ENCODE measurements at places on chromosomes 1 and 21.

- DNase-seq: no peak
Measured at GRCh38 chr1:224804220-224804619, 125.3 kb upstream of the DNAH14 start.

GRCh38 chr1:14517841-14518180 lies 80.7 kb upstream of the KAZN start:
- no peak for DNase-seq

DNA sequence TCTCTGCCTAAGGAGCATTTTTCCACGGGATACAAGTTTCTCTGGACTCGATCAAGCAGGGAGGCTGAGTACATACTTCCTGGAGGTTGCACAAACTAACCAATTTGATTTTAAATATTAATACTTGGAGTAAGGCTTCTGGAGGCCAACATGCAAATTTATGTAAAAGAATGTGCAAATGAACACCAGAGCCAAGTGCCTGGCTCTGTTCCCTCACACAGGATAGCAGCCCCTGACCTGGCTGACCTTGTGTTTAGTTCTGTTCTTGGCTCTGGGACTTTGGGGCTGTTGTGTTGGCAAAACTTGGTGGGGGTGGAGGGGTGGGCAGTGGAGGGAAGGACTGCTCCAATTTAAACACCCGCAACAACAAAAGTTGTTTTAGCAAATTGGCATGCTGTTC lies 34.2 kb downstream of the CNIH3 start:
- DNase-seq: no peak

- DNase-seq: no peak
Measured at GRCh38 chr21:37848721-37849490, 67.4 kb downstream of the KCNJ6 start.

DNA sequence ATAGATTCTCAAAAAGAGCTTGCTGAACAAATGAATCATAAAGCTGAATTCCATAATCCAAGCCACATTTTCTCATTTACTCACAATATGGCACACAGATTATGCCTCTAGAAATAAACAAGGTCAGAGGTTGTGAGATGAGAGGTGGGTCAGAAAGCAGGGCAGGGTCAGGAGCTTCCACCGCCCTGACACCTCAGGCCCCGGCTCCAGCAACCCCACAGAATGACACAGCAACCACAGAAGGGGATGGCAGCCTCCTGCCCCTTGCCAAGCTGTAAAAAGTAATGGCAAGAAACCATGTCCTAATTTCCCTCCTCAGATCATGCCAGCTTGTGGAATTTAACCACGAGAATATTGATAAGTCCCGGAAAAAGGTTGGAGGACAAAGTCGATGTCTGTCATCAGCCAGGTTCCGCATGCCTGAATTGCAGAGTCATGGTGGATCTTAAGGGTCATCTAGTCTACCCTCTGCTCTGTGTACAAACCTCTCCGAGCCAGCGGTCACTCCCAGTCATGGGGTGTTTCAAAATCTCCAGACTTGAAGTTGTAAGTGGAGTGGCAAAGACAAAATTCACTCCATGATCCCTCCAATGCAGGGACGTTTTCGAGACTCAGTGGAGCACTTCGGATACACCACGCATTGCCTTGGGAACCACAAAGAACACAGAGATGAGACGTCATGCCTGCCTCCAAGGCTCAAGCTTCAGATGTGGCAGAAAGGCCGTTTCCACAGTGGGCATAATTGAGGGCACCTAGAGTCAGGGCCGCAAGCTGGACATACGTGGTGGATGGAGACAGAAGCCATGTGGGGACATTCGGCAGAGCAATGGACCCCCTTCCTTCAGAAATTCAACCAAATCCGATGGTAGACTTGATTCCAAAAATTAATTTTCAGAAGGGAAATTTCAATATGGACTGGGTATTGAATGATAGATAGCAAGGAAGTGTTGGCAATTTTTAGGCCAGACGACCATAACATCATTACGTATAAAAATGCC lies 254.0 kb downstream of the TOMM20 start:
- DNase-seq: no peak

GRCh38 chr1:247415423-247416361 lies at the start of gene NLRP3:
Gene NLRP3, plus strand, starts transcription at chr1:247416173. Its CDS starts 2,628 bp downstream, at chr1:247418801.
- DNase-seq: no peak

GRCh38 chr1:236734141-236734765 lies 48.0 kb downstream of the ACTN2 start:
- DNase-seq: no peak

- DNase-seq: no peak
Measured at GRCh38 chr1:195909061-195909460, 699.2 kb downstream of the KCNT2 start.

- DNase-seq: peak; percentile 13
Measured at GRCh38 chr1:47703981-47704596, 266.2 kb downstream of the FOXD2 start.

- no peak for DNase-seq
Measured at GRCh38 chr1:228061411-228062084, 21.0 kb upstream of the ARF1 start.

- no peak for DNase-seq
Measured at GRCh38 chr21:15422783-15423182, 307.0 kb upstream of the USP25 start.

DNA sequence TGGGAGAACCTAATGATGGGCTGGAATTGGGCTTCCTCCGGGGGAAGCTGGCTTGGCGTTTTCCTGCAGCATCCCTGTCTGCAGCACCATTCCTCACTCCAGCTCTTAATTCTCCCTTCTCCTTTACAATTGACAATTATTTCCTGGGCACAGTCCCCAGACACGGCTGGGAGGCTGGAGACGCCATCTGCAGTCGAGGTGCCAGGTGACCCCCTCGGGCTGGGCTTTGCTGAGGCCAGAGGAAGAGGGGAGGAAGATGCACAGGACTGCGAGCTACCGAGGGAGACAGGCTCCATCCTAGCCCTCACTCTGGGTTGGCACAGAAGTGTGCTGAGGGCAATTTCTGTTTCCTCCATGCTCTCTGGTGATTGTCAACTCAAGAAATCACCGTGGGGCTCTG lies 453.8 kb downstream of the PTPRU start:
- no peak for DNase-seq

GRCh38 chr1:203631946-203632345 lies 5.3 kb downstream of the ATP2B4 start:
- DNase-seq: no peak

- no peak for DNase-seq
Measured at GRCh38 chr21:22351076-22351475, 1352.9 kb downstream of the NCAM2 start.

DNA sequence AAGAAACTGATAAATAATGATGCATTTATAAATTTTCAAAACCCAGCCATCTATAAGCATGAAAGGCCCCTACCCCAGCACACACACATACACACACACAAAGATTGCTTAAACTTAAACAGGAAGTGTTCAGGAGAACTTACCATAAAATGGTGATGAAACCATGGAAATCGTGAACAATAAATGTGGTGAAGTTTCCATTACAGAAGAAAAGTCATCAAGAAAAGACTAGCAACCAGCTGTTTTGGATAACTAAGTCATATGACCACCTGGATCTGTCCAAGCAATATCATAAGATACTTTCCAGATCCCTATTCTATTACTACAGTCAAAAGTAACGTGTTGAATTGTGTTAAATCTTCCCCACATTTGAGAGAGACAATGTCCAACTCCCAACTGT lies 24.1 kb downstream of the RGS5 start:
- no peak for DNase-seq

DNA sequence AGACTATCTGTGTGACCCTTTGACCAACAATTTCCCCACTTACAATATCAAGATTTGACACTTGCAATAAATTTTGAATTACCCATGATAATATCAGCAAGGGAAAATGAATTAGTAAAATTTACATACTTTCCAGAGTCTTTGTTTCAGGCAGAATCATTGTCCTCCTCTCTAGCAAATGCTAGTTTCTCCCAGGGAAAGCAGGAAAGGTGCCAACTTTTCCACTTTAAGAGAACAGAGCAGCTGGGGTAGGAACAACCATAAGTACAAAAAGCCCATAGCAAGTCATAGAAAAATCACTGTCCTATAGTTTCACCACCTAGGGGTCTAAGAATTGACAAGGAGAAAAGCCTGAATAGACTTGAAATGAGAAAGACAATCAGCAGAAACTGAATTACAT lies 67.1 kb upstream of the GUCA2B start:
- no peak for DNase-seq

GRCh38 chr1:220631238-220631815 lies 58.8 kb upstream of the C1orf115 start:
- no peak for DNase-seq

- no peak for DNase-seq
Measured at GRCh38 chr1:247494767-247495166, 36.9 kb upstream of the OR2B11 start.

- no peak for DNase-seq
Measured at GRCh38 chr1:190328361-190328760, 149.3 kb downstream of the BRINP3 start.

- no peak for DNase-seq
Measured at GRCh38 chr1:8194481-8195227, 123.3 kb upstream of the SLC45A1 start.

DNA sequence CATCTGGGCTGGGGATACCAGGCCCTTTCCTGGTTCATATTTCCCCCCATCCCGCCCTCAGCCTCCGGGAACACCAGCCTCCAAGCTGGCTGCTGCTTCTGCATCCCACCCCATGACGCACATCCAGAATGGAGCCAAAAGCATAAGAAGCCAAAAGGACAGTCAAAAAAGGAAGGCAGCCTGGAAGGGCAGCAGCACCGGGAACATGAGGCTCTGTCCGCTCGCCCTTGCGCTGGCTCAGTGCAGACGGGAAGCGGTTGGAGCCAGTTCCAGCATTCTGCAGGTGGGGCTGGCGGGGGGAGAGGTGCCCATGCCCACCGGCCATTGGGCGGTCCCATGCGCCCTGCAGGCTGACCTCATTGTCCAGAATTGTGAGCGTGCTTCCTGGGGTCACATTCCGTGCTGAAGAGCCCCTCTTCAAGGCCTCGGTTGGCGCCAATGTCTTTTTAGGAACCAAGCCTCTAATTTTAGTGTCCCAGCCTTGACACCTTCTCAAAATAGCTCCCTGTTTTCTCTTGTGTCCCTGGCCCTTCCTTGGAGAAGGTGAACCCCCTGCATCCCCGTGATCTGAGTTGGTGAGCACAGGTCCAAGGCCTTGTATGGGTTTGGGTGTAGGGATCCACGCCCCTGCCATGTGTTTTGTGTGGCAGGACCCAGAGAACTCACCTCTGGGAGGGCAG lies 28.4 kb upstream of the NPPB start:
- no peak for DNase-seq

Data from SHP77 (cell line).